NK-92 treated with Interleukin-12 subunit alpha and Interleukin-12 subunit beta, amount 100 ng/mL, for 24 hours (cell line): ENCODE measurements at places on chromosomes 5 and 9.

DNA sequence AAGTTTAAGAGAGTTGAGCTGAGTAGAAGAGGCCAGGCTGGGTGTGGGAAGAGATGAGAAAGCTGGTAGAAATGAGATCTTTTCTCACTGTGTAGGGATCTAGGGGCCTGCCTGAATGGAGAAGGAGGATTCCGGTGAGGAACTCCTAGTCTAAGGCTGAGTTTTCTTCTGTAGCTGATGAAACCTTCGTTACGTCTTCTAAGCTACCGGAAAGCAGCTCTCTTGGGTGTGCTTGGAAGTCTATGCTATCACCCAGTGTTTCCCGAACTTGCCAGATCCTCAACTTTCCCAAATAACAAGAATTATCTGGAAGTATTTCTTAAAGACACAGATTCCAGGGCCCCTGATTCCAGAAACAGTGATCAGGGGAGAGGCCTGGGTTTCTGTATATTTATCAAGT lies 55.4 kb upstream of the TNFSF15 start:
- DNase-seq: no peak

DNA sequence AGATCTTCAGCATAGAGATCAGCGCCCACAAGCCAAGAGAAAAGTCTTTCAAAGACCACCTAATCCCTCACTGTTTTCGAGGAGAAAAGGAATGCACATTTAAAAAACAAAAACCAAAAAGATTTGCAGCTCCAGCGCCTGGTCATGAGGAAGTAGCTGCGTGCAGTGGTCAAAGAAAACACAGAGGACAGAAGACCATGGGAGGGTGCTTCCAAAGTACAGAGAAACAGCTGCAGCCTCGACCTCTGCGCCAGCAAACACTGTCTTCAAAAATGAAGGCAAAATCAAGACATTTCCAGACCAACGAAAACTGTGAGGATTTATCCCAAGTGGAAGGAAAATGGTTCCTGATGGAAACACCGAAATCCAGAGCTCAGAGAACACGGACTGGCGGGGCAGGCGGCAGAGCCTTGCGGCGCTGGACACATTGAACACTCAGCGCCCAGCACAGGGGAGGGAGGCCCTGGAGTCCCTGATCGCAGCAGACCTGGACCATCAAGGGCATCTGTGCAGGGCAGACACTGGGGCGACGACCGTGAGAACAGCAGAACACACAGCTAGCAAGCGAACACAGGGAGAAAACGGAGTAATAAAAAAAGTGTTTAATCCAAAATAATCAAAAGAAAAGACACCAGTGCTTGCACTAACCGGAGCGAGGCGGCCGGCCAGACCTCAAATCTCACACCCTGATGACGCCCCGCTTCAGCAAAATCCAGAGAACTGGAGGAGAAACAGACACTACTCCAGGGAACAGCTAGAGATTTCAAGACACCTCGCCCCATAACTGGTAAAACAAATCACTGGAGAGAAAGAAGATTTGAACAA lies 12.6 kb upstream of the SLC12A7 start:
- DNase-seq: no peak

DNA sequence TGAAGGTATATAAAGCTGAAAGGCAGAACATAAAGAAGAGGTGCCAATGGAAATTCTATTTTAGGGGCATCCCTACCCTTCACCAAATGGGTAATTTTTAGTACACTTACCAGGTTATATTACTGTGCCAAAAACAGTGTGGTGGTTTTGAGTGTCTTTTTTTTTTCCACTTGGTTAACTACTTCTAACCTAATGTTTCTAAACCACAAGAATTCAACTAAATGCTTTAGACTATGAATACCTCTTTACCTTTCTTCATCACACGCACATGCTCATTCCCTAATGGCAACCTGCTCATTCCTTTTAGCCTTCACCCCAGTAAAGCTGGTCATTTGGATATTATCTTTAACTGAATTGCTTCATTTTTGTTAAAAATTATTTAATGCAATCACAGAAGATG lies 215.6 kb downstream of the PIK3R1 start:
- DNase-seq: no peak

- no peak for DNase-seq
These were observed 218.5 kb upstream of the IRX1 start for GRCh38 chr5:3377176-3377575.

- DNase-seq: no peak
These were observed 164.6 kb downstream of the CARTPT start for GRCh38 chr5:71883742-71884103.

DNA sequence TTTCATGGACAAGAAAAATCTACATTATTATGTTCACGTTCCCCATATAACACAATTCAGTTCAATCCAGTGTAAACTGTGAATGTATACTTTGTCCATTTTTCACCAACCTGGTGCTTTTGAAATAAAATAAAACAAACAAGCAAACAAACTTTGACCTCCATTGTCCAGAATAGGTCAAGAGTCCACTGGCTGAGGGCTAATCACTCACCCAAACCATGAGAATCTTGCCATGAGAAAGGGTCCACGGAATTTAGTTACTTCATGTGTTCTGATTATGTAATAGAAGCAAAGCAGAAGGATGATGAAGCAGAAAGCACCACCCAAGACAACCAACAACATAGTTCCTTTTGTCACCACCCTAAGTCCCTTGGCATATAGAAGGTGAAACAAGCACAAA lies 28.7 kb downstream of the DIAPH1 start:
- no peak for DNase-seq

GRCh38 chr5:141881886-141882285 lies 3.7 kb upstream of the PCDH1 start:
- DNase-seq: no peak

DNA sequence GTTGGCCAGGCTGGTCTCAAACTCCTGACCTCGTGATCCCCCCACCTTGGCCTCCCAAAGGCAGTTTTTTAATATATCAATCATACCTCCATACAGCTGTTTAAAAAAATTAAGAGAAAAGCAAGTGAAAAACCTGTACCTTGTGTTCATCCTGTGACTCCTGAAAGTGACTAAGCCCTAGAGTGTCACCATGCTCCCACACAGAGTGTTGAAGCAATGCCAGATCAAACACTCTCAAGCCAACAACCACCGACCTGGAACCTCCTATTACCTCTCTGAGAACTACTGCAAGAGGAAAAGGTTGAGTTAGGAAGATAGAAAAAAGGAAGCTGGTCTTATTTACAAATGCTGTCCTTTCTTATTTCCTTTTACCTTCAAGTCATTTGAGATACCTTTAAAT lies 123.5 kb downstream of the RASEF start:
- DNase-seq: no peak

- no peak for DNase-seq
These were observed 75.9 kb upstream of the PRR16 start for GRCh38 chr5:120388016-120388781.

DNA sequence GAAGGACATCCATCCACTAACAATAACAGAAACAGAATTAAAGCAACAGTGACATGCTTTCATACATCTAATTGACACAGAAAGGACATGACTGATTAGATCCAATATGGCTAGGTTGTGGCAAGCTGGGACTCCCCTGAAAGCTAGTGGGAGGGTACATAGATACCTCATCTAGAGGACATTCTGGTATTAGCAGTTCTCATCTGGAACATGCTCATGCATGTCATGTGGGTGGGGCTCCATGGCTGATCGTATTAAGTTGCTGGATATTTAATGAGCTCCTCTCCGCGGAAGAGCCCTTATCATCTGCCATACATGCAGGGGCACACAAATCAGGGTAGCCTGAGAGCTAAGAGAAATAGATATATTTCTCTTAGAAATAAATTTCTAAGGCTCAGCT lies 358.9 kb downstream of the ICE1 start:
- no peak for DNase-seq

DNA sequence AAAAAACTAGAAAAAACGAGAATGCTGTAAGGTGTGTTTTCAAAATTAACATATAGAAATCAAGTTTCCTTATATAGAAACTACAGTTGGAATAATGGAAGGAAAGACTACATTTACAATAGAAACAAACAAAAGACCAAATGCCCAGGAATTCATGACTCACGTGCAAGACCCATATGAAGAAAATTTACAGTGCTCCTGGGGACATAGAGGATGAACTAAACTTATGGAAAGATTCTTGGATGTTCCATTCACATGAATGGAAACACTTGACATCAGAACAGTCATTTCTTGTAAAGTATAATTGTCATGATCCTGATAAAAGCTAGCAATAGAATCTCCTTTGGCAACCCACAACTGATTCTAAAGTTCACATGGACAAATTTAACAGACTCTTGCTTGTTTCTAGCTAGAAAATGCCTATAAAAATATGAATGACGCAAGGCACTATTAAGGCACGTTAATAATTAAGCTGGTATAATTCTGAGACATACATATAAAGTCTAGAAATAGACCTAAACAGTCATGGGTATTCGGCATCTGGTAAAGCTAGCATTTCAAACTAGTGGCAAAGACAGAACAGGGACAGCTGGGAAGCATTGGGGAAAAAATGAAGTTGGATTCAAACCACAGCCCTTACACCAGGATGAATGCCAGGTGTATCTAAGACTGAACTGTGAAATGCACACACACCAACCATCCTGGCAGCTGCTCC lies 5.1 kb upstream of the ZFP62 start:
- no peak for DNase-seq

DNA sequence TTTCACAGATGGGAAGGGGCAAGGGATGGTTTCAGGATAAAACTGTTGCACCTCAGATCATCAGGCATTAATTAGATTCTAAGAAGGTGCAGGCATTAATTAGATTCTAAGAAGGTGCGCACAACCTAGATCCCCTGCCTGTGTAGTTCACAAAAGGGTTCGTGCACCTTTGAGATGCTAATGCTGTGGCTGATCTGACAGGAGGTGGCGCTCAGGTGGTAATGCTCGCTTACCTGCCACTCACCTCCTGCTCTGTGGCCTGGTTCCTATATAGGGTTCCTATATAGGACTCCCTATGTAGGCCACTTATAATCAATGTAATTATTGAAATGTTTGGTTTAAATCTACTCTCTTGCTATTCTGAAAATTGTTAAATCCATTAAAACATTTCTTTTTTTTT lies 171.0 kb downstream of the MSX2 start:
- no peak for DNase-seq

DNA sequence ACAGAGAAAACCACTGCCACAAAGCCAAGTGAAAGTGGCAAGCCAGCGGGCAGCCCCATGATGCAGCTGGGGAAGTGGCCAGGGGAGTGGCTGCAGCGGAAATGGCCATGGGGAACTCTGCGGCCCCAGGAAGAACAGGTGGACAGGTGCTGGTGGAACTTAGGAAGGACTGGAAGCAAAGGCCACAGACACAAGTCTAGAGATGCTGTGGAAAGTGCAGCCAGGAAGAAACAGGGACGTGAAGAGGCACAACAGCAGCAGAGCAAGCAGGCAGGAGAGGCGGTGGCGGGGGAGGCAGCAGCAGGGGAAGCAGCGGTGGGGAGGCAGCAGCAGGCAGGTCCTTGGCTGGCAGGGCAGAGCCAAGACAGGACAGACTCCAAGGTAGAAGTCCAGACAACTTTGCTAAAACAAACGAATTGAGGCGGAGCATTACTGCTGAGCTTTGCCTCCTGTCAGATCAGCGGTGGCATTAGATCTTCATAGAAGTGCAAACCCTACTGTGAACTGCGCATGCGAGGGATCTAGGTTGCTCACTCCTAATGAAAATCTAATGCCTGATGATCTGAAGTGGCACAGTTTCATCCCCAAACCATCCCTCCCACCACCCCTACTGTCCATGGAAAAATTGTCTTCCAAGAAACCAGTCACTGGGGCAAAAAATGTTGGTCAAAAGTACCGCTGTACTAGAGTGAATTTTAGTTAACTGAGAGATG lies 11.8 kb downstream of the SURF6 start:
- no peak for DNase-seq

DNA sequence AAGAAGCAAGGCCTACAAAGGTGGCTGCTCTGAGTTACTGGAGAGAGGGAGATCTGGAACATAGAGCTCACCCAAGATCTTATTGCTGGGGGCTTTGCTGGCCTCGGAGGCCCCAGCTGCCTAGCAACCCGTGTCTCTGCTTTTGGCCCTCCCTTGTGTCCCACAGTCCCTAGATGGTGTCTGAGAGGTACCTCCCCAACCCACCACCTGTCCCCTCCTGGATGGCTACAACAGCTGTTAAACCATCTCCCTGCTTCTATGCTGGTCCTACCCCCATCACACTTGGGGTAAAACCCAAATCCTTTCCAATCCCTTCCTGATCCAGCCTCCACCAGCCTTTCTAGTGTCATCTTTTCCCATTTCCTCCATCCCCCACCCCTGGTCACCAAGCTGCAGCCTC lies 86.6 kb downstream of the PPARGC1B start:
- DNase-seq: no peak

DNA sequence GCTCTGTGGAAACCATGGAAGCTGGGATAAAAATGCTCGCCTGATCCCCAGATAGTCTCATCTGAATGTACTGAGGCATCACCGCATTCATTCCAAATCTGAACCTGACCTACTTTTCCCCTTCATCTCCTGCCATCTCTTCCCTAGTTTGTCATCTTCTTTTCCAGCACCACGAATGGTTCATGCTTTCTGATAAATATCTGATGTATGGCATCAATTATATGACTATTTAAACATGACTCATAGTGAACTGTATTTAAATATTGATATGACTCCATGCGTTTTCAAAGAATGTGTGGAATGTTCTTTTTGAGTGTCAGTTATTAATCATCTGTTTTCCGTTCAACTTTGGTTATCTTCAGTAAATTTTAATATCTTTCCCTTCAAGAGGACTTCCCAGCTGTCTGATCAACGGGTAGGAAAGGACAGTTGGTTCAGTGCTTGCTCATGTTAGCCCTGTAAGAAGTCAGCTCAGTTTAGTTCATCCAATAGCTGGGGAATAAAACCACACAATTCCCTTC lies 21.1 kb downstream of the BASP1 start:
- DNase-seq: no peak

DNA sequence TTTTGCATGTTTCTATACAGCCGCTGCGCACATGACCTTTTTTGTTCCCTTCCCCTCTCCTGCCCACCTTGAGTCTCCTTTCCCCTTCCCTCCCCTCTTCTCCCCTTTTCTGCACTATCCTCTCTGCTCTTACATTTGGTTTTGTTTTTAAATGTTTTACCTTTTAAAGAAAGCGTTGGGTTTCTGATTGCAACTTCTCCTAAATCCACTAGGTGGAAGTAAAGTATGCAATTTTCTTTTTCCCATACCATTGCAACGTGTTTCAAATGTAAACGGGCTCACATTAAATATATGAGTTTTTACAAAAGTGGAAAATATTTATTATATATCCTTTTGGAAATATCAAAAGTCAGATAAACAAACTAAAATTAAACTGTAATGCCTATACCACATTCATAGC lies 500.9 kb downstream of the DIRAS2 start:
- DNase-seq: no peak

DNA sequence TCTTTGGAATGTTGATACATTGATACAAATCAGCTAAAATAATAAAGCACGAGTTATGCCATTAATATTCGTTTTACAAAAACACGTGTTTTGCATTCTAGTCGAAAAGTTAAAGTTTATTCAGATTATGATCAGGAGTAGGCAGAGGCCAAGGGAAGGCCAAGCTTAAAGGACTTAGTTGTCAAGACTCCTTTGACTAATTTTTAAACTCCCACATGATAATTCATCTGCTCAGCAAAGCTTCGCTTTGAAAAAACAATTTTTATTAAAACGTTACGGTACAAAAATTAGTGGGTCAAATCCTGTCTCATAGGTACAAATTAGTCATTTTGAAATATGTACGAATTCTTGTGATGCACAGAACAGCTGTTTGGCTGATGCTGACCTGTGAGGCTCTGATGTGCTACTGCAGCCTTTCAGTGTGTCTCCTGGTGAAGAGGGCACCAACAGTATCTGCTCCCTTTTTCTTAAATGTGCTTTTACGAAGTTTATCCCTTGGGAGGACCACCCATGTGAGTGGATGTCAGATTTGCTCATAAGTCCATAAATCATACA lies 23.0 kb upstream of the NR3C1 start:
- DNase-seq: no peak

GRCh38 chr9:133821601-133822429 lies 83.7 kb upstream of the SARDH start:
- DNase-seq: no peak
